Stimulated activated CD8-positive, alpha-beta memory T cell treated with anti-CD3 and anti-CD28 coated beads, Interleukin-4, amount 100 ng/mL, for 1 hour (primary cell): ENCODE measurements at places on chromosomes 4 and X.

DNA sequence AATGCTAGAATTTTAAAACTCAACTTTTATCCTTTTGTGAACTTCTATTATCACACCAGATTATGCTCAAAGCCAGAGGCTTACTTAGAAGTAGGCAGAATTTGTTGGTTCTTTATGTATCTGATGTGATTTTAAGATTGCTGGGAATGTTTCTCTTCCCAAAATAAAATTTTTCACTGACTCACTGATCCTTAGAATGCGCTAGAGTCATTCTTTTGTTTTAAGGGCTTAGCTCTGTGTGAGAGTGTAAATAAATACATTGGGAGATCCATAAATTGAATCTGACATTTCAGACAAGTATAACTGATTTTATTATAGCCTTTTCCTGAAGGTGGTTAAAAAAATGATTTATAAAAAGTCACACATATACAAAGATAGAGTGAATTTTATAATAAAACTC lies 101.3 kb downstream of the LARP1B start:
- no peak for DNase-seq

- DNase-seq, result no peak
Observed at GRCh38 chr4:41504167-41504818, 33.7 kb upstream of the LIMCH1 start.

DNA sequence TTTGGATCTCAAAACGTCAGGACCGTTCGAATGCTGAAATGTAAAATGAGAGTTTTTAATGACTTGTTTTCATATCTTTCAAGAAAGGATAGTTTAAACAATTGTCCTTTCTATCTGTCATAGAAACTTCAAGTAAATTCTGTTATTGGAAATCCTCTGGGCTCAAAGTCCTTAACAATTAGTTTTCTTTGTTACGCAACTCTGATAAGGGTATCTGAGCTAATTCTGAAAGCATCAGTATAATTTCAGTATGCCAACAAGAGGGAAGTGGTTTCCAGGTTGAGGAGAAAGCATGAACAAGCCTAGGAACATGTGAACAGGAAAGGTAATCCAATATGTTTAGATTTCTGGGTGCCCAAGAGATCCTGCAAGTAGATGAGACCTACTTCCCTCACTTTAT lies 22.0 kb downstream of the ADH7 start:
- DNase-seq, result no peak

GRCh38 chr4:176274441-176274840 lies 5.4 kb upstream of the ASB5 start:
- no peak for DNase-seq

GRCh38 chr4:169114341-169114974 lies 104.4 kb upstream of the CBR4 start:
- DNase-seq, result no peak

DNA sequence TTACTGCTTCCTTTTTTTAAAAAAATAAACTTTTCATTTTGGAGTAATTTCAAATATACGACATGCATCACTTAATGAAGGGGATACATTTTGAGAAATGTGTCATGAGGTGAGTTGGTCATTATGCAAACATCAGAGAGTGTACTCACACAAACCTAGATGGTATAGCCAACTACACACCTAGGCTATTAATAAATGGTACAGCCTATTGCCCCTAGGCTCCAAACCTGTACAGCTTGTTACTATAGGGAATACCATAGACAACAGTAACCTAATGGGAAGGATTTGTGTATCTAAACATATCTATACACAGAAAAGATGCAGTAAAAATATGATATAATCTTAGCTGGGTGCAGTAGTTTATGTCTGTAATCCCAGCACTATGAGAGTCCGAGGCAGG lies 29.1 kb downstream of the SETD7 start:
- DNase-seq, result no peak

- DNase-seq, result no peak
Observed at GRCh38 chr4:25358515-25359275, 18.4 kb upstream of the ANAPC4 start.

DNA sequence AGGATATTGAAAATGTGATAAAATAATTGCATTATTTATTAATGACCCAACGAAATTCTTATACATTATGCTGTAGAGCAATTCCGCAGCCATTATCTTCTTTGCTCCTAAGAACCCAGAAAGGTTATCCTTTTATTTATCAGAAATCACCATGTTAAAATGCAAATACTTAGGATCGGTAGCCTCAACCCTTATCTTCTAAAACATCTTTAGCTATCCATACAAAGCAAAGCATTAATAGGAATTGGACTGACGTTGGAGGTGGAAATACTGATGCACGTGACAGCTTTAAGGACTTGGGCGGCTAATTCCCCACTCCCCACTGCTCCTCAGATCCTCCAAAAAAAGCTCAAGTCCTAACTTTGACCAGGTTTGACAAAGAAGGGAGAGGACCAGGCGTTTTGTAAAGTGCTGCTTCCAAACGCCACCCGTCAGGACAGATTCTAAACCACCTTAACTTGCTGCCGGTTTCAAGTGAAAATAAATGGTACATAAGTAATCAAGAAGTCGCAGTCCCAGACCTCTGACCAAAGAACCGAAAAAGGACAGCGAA lies 539 bp upstream of the SPCS3 start:
- DNase-seq, result no peak

GRCh38 chrX:122866532-122866931 lies 317.5 kb upstream of the GRIA3 start:
- no peak for DNase-seq

DNA sequence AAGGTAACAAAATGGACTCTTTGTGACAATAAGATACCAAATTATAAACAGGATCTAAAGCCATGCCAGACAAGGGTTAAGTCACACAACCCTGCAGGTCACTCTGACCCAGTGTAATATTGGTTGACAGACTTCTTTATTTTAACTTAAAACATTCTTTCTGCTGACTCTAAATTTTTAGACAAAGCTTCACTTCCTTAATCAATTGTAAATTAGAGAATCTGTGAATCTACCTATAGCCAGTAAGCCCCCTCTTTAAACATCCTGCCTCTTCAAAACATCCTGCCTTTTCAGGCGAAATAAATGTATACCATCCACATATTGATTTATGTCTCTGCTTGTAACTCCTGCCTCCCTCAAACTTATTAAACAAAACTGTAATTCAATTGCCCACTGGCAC lies 14.2 kb downstream of the NUDT6 start:
- no peak for DNase-seq

- no peak for DNase-seq
Observed at GRCh38 chr4:186051096-186051495, 17.9 kb upstream of the TLR3 start.

DNA sequence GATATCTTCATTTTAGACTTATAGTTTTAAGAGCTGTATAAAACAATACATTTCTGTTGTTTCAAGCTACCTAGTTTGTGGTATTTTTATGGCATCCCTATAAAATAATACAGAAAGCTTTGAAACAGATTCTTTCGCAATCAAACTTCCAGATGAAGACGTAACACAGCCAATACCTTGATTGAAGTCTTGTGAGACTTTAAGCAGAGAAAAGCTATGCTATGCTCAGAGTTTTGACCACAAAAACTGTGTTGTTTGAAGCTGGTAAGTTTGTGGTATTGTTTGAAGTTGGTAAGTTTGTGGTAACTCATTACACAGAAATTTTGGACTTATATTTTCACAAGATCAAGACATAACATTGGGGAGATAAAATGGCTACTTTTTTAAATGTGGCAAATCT lies 201.8 kb upstream of the UGT8 start:
- DNase-seq, result no peak

DNA sequence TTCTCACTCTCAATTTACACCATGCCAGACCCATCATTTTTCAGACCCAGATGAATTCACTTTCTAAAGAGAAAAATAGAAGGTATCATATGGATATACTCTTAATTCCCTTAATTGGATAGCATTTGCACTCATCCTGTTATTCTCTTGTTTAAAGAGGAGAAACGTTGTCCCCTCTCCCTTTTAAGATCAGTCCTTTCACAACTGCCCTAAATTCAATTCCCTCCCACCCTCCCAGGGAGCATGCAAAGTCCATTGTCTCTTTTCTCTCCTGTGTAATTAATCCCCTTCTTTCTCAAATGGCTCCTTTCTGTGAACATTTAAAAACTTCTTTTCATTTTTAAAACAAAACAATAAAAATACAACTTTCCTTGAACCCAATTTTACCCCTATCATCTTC lies 124.7 kb upstream of the TLL1 start:
- DNase-seq, result no peak

GRCh38 chrX:97290199-97290598 lies 406.5 kb downstream of the RPA4 start:
- no peak for DNase-seq

DNA sequence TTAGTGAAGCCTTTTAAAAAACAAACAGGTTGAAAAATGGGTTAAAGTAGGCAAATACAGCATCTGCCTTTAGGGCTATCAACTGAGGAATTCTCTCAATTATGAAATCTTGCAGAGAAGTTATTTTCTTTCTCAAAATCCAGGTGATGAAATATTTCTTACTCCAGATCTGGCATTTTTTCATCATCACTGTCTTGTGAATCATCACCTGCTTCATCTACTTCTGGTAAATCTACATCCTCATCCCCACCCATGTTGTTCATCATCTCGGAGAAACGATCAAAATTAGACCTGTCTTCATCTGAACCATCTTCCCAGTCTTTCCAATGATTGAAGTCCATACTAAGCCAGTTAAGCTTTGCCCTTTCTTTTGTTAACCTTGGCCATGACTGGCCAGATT lies 33.3 kb upstream of the HPF1 start:
- DNase-seq, result no peak

DNA sequence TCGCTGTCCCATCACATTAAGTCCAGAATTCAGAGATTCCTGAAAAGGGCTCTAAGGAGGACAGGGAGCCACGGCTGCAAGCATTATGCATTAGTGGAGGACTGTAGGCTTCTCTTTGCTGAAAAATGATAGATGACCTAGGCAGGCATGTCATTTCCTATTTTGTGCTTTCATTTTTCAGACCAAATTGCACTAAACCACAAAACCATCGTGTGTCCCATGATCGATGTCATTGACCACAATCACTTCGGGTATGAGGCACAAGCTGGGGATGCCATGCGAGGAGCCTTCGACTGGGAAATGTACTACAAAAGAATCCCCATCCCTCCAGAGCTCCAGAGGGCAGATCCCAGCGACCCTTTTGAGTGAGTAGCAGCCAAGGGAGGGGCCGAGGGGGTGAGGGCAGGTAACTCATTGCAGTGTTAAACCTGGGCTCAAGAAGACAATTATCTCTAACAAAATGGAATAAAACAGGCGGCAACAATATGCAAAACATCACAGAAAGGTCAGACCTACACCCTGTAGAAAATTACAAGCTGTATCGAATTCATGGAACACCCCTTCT lies 355.2 kb upstream of the GALNT7 start:
- no peak for DNase-seq

DNA sequence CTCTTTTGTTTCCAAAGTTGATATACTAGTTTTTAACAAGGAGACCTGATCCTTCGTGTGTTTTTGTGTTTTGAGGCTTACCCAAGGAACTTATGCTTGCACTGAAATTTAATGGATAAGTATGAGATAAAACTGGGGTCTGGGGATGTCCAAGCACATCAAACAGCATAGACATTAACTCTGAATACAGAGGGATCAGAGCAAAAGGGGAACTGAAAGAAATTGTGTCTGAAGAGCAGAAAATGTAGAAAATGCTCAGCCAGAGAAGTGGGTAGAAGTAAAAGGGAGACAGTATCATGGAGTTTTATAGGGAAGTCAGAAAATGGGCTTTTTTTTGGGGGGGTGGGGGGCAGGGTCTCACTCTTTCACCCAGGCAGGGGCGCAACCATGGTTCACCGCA lies 695.4 kb downstream of the ARAP2 start:
- no peak for DNase-seq

DNA sequence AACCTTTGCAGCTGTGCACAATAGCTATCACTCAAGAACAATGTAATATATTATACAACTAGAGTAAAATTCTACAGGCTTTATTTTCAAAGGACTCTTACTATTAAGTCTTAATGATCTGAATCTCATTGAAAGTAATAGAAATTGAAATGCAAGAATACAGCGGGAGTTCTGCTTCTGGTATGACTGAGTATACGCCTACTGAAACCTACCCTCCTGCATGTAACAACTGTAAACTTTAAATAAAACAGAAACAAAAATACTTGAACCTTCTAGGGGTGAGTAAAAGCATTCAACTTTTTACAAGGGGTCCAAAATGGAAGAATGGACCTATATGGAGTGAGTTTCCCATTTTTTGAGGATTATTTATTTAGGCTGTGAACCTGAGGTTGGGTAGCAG lies 13.5 kb downstream of the DCHS2 start:
- no peak for DNase-seq

- DNase-seq, result no peak
Observed at GRCh38 chr4:8215001-8215427, 15.9 kb downstream of the SH3TC1 start.
